ENCODE measurements at places on chromosomes 1 and 21.

- DNase-seq = no peak
Observed at GRCh38 chr1:6499296-6499695, 7.8 kb upstream of the PLEKHG5 start.

DNA sequence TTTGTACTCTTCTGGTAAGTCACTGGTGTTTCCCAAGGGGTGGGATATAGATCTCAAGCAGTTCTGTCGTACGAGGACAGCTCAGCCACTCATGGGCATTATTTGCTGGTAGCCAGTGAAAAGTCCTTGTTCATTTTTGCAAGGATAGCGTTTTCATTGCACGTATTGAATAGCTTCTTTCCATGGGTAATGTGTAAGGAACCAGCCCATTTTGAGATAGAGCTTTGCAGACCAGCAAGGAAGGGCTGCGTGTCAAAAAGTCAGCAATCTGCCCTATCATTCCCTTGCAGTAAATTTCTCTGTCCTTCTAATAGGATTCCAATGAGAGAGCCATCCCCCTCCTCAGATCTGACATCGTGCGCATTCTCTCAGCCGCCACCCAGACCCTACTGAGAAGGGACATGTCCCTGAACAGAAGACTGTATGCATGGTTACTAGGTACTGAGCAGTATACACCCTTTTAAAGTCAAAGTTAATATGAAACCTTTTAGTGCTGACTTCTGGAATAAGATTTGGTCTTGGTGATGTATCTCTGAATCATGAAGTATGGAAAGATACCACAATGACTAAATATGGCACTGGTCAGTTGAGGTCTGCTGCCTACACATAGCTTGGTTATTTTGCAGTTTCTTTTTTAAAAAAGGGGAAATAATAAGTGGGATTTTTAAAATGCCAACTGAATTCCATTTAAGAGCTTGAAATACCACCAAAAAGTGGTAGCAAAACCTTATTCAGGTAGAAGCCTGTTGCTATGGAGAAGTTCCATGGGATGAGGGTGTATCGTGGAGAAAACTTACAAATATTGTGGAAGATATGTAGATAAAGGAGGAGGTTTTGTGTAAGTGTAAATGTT lies 55.3 kb downstream of the DOP1B start:
- no peak for DNase-seq

- no peak for DNase-seq
Observed at GRCh38 chr1:53368314-53369033, 40.6 kb upstream of the LRP8 start.

GRCh38 chr1:163544441-163544840 lies 222.7 kb downstream of the NUF2 start:
- no peak for DNase-seq

- DNase-seq = no peak
Observed at GRCh38 chr21:28207436-28208173, 785.1 kb downstream of the LTN1 start.

DNA sequence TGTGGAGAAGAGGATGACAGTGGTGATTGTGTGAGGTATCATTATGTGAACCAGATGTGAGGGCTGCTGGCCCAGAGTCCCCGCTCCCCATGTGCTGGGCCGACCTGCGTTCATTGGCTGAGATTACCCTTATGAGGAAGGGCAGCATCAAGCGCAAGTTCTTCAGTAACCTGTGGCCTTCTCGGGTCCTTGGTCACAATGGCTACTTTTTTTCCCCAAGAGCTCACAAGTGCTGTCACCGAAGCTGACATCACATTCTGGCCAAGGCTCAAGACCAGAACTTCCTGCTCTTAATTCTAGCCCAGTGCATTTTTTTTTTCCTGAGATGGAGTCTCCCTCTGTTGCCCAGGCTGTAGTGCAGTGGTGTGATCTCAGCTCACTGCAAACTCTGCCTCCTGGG lies 262.9 kb downstream of the RHOU start:
- DNase-seq = no peak

DNA sequence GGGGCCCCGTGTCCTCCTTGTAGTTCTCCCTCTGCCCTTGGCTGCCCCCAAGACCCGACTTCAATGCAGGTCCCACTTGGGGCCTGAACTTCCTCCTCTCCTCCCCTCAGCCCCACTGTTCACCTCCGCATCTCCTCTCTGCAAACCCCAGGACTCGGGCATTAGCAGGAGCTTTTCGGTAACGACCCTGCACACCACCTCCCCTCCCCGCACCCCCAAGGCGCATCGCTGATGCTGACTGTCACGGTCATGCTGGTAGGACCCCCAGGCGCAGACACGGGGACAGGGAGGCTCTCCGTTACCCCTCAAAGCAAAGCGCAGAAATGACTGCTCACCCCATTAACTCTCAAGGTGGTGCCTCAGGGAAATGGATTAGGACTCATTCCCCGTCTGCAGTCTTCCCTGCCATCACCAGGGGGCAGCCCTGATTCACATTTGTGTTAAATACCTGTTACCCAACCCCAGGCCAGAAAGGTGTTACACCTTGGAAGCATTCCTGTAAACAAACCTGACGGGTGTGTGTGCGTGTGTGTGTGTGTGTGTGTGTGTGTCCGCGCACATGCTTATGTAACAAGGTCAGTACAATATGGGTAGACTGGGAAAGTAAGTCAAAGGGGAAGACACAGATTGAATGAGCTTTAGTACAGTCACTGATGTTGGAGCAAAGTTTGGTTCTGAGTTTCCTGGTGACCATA lies 6.4 kb upstream of the GUCA2B start:
- peak; percentile 49 for DNase-seq

- no peak for DNase-seq
Observed at GRCh38 chr1:202498542-202498941, 150.0 kb downstream of the PPP1R12B start.

DNA sequence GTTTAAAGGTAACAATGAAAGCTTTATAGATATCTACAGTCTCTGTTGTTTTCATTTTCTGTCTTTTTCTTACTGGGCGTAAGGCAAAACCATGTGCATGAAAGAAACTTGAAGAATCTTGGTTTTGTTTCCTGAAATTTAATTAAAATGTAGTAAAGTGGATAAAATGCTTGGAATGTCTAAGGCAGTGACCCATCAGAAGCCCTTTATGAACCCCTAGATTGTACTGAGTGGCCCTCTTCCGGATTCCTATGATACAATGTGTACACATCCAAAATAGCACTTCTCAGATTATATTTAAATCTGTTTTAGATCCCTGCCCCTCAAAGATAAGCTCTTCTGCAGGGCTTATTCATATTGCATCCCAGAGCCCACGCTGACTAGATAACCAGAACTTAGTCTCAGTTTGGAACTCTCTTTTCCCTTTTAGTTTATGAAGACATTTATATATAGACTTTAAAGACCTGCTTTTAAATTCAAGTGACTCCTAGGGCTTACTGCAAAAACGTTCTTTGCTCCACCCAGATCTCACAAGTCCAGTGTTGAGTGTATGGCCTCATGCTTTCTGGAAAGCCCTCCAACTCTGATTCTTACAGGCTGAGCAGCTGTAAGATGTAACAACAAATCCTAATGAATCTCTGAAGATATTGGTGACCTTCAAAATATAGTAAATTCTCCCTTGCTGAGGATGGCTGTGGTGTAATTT lies 142.9 kb downstream of the LRRC7 start:
- no peak for DNase-seq

DNA sequence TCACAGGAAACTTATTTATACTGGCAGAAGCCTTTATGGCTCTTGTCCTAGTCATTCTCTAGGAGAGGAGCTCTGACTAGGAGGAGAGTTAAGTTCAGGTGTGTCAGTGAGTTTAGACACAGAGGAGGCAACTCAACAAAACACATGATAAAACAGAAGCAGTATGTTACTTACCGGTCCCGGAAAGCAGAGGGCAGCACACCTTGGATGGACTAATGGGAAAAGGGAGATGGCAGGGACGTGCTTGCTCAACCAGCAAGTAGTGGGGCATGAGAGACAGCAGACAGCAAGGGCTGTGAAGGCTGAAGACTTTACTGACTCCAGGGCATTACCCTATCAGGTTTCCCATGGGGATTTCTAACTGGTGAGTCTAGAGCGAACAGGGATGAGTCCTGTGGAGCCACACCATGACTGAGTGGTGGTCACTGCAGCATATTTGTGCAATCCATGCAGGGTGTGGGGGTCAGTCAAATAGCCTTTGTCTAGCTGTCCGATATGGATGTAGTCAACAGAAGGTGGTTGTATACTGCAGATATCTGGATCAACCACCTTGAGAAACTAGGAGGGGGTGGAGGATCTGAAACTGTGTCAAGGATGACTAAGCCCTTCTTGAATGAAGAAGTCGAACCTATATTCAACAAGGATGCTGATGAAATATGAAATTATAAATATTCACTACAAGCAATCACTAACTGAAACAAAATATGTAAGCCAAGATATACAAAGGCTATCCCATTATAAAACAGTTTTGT lies 596.3 kb upstream of the CHRM3 start:
- DNase-seq = no peak

- DNase-seq = no peak
Observed at GRCh38 chr1:79043506-79043905, 37.0 kb upstream of the ADGRL4 start.

DNA sequence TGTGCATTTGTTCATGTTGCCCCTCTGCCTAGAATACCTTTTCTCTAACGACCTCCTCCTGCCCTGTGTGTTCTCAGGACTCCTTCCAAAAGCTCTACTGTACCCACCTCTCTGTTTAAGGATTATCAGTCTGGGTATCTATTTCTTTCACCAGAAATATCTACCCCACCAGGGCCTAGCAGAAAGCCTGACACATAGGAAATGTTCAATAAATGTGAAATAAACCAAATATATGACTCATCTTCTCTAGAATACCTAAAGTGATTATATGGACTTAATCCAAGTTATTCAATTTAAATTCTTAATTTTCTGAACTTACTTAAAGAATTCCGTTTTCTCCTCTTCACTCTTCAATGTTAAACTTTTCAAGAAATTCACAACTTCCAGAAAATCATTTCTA lies 27.1 kb downstream of the SCYL3 start:
- DNase-seq = no peak

- no peak for DNase-seq
Observed at GRCh38 chr1:167092653-167093052, 1.2 kb upstream of the STYXL2 start.

GRCh38 chr1:70084314-70084915 lies 121.0 kb downstream of the LRRC40 start:
- DNase-seq = no peak

DNA sequence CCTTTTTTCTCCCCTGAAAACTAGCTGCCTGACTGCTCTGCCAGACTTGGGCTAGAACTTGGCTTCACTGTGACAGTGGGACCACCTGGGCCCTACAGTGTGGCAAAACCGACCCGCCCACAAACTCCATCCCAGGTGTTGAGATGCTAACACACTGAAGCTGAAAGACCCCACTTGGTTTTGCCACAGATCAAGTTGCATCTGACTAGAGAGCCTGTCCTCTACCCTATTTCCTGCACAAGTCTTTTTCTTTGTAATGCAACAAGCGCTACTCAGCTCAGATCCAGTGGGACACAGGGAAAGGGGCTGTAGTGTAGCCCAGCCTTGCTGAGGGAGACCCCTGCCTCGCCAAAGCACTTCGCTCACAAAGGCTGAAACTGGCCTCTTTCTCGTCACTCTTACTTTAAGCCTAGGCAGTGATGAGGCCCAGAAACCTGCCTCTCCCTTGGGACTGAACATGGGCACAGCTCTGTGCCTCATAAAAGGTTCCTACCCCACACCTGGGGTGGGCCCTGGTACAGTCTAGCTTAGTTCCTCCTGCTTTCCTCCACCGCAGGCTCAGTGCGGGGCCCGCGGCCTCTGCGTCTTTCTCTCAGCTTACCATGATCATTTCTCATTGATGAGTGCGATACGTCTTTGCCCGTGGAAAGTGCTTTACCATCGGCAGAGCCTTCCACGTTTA lies 9.7 kb downstream of the ALPL start:
- no peak for DNase-seq

DNA sequence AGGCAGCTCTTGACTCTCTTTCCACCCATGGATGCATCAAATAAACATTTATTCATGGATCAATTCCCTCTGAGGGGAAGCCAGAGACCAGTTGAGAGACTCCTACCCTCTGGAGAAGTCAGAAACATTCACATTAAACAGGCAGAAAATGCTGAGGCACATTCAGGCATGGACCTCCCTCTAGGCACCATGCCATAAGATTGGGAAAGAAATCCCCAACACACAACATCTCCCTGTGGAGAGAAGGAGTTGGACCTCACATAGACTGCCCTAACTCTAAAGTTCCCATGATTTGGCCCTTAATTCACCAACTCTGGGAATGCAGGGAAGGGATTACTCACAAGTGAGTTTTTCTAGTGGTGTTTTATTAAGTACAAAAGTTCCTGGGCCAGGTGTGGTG lies 415.3 kb upstream of the C1orf87 start:
- no peak for DNase-seq

- DNase-seq = no peak
Observed at GRCh38 chr1:98854137-98854536, 150.5 kb downstream of the PLPPR5 start.

DNA sequence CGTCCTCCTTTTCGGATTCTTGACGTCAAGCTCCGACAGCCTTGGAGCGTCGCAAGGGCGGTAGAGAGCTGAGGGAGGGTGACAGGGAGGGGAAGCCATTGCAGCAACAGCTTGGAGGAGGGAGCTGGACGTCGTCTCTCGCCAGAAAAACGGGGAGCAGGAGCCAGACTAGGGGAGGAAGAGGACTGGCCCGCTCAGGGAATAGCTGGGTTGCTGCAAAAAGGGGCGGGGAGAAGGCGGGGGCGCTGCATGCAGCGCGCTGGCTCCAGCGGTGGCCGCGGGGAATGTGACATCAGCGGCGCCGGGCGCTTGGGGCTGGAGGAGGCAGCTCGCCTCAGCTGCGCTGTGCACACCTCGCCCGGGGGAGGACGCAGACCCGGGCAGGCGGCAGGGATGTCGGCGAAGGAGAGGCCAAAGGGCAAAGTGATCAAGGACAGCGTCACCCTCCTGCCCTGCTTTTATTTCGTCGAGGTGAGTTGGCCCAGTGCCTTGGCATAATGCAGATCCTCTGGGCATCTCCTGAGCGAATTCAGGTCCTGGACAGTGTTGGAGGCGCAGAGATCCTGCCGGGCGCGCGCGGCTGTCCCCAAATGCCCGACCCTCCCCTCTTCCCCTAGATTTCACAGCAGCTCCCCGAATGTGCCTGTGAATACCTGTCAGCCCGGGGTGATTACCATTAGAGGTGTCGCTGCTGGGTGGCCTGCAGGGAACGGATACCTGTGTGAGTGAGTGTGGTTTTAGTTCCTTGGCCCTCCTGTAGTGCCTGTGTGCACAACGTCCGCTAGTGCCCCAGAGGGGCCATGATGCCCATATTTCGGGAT lies at the start of gene PLPPR4:
TSS of gene PLPPR4 (plus strand) at position 292 of the 821 bp plus-strand sequence. CDS start at position 394, 102 bp downstream.
- DNase-seq = peak; percentile 57
